ENCODE measurements at places on chromosomes 12 and 14.

DNA sequence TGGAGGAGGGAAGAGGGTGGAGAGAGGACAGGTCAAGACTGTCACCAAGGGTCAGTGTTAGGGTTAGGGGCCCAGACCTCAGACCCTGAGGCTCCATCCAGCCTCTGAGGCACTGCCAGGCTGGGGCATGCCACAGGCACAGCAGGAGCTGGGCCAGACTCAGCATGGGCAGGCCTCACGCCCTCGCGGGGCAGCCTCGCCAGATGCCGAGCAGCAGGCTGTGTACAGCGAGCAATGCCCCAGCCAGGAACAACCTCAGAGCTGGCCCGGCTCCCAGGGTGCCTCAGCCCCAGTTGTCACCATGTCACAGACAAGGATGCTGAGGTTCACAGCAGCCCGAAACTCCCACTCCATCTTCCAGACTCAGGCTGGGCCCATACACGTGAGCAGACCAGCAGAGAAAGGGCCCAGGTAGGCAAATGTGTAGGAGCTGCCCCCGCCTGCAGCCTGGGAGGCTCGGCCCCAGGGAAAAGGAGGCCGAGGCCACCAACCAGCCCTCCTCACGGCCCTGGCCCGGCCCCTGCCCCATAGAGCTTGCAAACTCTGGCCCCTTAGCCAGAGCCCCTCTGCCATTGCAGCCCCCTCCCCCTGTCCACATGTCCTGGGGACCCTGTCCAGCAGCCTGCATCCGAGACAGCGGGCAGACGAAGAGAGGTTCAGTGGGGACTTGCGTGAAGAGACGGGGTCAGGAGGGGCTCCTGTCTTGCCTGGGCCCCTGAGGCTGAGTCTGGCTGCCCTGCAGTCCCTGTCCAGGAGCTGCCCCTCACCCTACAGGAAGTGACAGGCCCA, 7.5 kb downstream of the C14orf180 start:
- no peak for DNase-seq

DNA sequence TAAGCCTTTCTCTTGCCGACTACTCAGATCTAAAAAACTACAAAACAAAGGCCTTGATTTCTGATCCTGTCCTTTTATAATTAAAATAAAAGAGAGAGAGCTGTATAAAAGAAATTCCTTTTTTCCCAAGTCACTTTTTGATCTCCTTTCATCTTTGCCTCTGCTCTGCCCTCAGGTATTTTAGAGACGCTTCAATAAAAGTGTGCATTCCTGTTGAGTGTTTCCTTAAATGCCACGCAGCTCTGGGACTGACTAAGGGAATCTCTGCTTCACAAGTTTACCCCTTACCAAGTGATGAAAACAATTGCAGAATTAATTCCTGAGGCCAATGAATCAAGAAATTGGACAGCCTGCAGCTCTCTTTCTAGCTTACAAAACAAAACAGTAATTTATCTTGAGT, 1109.8 kb downstream of the TMTC2 start:
- no peak for DNase-seq

DNA sequence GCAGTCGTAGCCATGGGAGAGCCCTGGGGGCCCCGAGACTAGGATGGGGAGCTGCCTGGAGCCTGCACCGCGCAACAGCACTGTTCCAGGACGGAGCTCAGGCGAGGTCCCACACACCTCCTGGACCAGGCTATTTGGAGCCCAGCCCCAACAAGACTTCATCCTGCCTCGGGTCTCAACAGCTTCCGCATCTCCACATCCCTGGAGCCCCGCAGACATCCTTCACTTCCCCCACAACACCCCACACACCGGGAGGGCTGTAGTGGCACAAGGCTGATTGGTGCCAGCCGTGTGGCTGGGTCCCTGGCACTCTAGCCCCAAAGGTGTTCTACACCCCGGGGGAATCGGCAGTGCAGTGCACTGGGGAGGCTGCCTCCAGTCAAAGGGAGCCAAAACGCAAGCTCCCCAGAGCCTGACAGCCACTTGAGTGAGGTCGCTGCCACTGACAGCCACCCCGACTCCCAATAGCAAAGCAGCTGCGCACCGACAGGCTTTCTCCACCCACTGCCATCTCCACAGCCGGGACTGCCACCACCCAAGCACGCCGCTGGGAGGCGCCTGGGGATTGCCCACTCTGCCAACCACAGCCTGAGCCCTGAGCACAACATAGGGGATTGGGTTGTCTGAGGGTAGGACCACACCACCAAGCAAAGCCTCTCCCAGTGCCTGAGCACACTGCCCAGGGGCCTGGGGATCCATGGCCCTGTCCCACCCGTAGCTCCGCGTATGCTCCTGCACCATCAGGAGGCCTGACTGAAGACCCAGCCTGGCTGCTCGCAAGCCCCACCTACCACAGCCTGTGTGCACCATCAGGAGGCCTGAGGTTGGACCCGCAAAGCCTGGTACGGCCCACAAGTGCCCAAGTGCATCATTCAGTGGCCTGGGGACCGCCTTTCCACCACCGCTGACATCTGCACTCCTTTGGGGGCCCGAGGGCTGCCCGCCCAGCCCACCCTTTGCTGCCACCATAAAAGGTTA, 13.2 kb upstream of the KLRF1 start:
- peak; percentile 29 for DNase-seq

DNA sequence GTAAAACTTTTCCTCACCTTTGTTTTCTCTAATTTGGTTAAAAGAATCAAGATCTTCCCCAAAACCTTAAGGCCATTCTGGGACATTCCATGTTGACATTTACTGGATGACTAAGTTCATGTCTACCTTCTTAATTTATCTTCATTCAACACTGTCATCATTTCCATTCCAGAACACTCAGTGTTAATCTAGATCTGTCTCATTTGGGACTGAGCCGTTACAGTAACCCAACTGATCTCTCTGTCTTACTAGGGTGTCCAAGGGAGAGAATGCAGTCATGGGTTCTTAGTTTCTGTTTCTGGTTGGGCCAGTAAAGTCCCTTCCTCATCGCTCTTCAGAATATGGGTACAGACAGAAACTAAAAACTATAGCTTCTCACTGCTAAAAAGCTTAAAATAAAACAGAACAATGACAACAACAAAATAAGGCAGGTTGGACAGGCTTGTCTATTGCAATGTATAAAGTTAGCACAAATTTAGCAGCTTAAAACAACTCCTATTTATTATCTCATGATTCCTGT, 144.8 kb downstream of the ASCL1 start:
- no peak for DNase-seq

GRCh38 chr12:29073631-29074239, 75.3 kb upstream of the FAR2 start:
- peak; percentile 49 for DNase-seq

- DNase-seq, result peak; percentile 43
Measured at GRCh38 chr14:24372701-24373416, 4.9 kb downstream of the NFATC4 start.

DNA sequence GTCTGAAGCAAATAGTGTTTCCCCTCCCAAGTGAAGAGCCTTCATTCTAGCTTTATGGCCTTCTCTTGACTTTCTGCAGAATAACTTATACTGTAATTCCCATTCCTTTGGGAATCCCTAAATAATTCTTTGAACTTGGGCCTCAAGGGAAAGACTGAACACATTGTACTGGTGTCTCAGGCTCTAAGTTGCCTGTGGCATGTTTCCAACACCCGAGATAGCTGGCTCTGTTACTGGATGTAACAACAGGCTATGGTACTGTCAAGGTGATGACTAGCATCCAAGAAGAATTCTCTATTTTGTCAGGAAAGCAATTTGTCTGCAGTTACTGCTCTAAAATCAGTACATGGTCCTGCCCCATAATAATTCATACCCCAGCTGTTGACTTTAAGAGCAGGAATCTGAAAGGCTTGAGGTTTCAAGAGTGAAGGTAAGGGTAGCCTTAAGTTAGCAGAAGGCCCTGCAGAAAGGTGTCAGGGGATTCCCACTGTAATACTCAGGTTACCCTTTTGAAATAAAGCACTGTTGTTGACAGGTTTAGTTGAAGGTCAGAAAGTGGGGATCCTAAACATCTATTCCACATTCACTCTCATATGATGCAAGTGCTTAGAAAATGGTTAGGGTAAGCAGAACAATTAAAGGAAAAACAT, 5.2 kb downstream of the GPX2 start:
- peak; percentile 13 for DNase-seq

DNA sequence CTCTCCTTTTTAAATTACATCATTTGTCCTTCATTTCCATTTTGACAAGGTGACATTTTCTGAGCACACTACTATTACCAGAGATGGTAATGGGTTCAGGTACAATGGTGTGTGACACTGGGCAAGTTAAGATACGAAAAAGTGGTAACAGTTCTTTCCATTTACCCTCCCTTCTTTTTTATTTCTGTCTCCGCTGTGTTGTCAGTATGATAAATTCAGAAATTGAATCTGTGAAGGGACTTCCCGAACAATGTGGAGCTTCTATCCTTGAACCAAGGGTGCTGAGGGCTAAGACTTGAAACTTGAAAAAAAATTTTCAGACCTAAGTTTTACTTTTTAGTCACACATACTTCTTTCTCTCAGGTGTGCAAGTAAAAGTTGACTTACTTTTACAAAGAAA, 103.7 kb downstream of the ERC1 start:
- no peak for DNase-seq

DNA sequence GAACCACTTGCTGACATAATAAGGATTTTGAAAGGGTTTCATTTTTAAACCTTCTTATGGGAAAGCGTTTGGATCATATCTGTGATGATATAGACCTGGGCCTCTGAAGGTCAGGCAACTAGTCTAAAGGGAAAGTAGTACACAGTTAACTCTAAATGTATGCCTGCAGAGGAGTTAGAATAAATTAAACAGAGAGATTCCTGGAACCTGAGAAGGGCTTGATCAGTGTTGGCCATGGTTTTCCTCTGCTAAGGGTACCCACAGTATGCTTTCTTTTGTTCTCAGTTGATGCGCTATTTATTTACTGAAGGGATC, 14.4 kb upstream of the POLR3B start:
- DNase-seq, result no peak

GRCh38 chr12:101231636-101232035, 21.6 kb upstream of the SLC5A8 start:
- DNase-seq, result no peak

GRCh38 chr12:76560086-76560491, 518 bp upstream of the OSBPL8 start:
- DNase-seq, result no peak

- DNase-seq, result no peak
Measured at GRCh38 chr12:132449565-132450417, 40.2 kb upstream of the FBRSL1 start.

DNA sequence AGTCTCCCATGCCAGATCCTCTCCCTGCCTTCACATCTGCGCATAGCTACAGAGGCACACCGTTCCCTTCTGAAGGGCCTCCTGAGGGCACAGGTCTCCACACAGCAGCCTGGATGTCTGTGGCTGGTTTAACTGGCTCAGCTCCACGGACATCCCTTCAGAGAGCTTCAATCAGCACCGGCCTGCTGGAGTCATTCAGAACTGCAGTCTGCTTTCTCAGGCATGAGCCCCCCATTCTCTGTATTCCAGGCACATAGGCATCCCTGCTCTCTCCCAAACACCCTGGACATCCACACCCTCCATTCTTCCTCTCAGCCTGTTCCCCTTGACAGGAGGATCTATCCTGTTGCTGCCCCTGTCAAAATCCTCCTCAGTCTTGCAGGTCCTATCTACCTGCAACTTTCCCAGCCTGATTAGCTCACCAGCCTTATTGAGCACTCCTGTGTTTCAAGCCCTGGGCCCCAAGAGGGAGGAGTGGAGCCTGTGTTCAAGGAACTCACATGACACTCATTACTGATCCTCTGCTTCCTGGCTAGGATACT, 2.9 kb upstream of the DHRS2 start:
- DNase-seq, result no peak

DNA sequence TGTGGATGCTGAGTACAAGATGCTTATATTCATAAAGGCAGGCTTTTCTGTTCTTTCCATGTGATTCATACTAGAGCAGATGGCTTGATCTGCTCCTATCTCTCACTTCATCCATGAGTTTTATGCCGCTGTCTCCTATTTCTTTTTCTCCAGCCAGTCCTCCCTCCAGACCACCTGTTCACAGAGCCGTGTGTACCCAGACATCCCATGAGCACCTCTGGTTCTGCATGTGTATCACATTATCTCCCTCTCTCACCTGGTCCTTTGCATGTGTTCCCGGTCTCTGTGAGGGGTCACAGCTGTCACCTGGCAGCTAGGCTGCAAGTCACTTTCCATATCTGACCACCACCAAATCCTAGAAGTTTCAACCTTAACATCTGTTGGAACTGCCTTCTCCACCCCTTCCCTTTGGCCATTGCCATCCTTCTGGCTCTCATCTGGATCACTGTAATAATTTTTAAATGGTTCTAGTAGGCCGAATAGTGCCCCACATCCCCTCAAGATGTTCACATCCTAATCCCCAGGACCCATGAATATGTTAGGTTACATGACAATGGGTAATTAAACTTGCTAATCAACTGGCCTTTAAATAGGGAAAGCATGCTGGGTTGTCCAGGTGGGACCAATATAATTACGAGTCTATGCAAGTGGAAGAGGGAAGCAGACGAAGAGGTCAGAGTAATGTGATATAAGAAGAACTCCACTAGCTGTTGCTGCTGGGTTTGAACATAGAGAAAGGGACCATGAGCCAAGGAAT, 168.1 kb downstream of the SNAPC1 start:
- no peak for DNase-seq

DNA sequence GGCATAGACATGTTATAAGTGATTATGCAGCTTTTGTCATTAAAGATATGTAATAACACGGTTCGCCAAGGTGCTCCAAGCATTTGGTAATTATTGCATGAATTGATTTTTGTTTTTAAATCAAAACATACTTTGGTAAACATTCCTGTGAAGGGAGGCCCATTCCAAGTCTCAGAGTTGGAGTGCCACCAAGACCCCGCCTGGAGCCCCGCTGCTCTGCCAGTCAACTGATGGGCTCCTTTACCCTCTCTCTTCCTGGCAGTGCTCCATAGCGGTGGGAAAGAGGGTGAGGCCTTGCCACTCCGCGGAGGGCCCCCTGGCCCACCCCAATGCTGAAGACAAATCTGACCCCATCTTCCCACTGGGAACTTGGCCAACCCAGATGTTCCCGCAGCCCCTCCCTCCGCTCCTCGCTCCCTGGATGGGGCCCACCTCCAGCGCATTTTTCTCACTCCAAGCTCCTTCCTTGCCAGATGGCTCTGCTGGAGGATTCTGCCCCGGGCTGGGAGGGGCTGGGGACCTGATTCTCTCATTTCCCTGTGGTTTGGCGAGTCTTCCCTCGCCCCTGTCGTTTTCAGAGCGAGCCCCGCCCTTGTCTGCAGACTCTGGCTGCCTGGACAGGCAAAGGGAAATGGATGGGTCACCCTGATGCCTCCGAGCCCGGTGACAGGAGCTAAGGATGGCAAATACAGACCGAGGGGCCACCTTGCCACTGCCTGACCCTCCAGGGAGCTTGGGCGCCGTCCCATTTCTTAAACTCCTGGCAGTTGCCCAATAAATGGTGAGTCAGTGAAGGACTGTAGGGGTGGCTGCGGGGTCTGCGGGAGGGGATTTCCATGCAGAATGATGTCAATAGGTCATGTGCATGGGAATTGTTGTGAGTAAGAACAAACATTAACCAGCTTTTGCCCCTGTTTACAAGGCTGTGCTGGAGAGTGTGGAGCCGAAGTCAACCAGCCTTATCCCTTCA, 9.2 kb upstream of the PAPLN start:
- DNase-seq, result peak; percentile 72

GRCh38 chr12:115572440-115572839, 705.1 kb downstream of the MED13L start:
- DNase-seq, result peak; percentile 43

All from lung (tissue), 17 donors.